NCI-H1694 treated with DMSO at 0.1 percent for 48 hours (cell line): ENCODE measurements at places on chromosomes 6 and 20.

- DNase-seq, result no peak
These were observed 98.9 kb upstream of the ZNF217 start for GRCh38 chr20:53692465-53693067.

- no peak for DNase-seq
These were observed 1.2 kb downstream of the ZNF335 start for GRCh38 chr20:45970646-45971424.

DNA sequence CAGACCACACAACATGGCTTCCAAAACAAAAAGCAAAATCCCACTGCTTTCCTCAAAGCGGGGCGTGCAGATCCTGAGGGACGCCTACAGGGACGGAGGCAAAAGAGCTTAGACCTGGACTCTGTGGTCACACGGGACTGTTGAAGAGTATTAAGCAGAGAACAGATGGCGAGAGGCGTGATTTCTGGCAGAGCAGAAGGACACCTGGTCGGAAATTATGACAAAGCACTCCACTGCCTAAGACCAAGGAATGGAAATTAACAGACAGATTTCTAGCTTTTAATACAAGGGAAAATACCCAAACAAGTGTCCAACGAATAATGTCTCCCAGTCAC, 15.4 kb downstream of the CST7 start:
- DNase-seq, result peak; percentile 74

- no peak for DNase-seq
These were observed 311.3 kb downstream of the CDKAL1 start for GRCh38 chr6:20845592-20845991.

DNA sequence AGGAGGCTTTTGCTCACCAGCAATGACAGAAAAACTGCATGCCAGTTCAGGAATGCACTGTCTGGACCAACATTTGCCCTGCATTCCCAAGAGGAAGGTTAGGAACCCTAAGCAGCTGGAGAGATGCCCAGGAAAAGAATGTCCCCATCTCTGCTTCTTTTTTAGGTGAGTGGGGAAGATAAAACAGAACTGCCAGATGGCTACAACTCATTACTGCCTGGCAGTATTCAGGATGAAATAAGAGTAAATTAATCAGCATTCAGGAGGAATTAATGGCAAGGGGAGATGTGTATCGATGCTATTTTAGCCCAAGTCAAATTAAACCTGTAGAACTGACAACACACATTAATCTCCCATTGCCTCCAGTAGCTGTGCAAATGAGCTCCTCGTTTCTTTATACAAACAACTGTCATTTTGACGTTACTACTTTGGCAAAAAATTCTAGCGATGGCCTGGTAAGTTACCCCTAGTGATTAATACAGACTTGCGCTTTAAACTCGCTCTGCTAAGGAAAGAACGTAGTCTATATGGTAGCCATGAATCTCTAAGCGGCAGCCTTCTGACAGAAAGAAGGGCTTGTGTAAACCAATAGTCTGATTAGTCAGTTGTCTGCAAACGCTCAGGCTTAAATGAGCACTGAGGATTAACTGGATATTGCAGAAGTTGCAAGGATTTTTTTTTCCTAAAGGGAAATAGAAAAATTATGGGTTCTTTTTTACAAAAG, 16.7 kb upstream of the SMLR1 start:
- DNase-seq, result no peak

DNA sequence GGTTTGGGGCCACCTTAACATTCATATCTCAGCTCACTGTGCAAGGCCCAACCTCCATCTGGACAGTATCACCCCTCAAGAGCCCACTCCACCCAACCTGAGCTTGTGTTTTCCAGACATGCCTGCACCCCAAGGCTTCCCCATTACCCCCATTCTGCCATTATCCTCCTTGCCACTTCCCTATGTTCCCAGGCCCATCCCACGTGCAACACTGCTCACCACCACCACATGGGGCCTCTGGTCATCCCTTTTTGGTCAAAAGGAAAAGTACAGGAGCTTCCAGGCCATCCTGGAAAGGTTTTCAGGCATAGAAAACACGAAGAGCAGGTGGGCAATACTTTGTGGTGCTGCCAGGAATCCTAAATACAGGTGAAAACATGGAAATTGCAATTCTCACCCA, 140.3 kb downstream of the SYNDIG1 start:
- no peak for DNase-seq

GRCh38 chr6:109343518-109343917, 38.7 kb downstream of the CD164 start:
- no peak for DNase-seq

GRCh38 chr6:157800420-157801237, 22.4 kb upstream of the SNX9 start:
- DNase-seq, result no peak

GRCh38 chr20:37291724-37292126, 2.3 kb downstream of the MANBAL start:
- DNase-seq, result no peak

- DNase-seq, result no peak
These were observed 109.4 kb upstream of the HCRTR2 start for GRCh38 chr6:55064711-55065420.

GRCh38 chr6:100305209-100305869, 159.4 kb downstream of the SIM1 start:
- no peak for DNase-seq

DNA sequence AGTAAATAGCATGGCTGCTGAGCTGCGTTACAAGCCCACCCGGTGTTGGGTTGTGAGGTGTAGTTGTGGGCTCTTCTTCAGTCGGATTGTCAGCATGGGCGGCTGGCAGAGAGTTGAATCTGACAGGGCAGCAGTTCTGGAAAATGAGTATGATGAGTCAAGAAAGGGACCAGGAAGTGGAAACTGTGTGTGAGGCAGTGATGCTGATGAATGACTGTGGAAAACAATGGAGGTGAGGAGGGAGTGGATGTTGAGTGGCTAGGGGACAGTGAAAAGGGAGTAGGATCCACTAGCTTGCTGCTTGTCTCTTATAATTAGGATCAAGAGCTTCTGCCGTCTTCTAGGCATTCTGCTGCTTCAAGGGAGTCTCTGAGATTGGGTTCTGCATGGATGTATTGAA, 154.3 kb downstream of the ESR1 start:
- no peak for DNase-seq

GRCh38 chr6:4582506-4583417, 193.4 kb upstream of the CDYL start:
- no peak for DNase-seq

DNA sequence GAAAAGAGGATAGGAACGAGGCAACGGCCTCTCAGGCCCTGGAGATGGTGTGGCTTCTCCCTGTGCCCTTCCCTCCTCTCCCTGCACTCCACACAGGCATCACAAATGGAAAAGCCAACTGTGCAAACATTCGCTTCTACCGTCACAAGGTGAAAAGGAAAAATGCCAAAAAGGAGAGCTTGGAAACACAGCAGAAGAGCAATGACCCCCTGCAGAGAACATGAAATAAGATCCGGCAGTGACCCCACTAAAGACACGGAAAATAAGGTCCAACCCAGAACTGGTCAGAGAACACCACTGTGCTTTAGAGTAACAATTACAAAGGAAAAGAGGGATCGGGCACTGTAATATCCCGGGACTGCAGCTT, 63.0 kb downstream of the SLC22A23 start:
- DNase-seq, result no peak

- DNase-seq, result peak; percentile 95
These were observed 22.6 kb upstream of the RIN2 start for GRCh38 chr20:19735446-19735845.

GRCh38 chr6:31115941-31116560, 1.5 kb downstream of the PSORS1C1 start:
- no peak for DNase-seq

- DNase-seq, result no peak
These were observed 122.0 kb downstream of the GFRAL start for GRCh38 chr6:55449225-55449624.
